ENCODE measurements at places on chromosomes 2 and 18.

- no peak for DNase-seq
Measured at GRCh38 chr18:64618390-64618789, 469.5 kb upstream of the LINC00305 start.

GRCh38 chr2:108967757-108968156, 21.3 kb downstream of the EDAR start:
- DNase-seq = no peak

DNA sequence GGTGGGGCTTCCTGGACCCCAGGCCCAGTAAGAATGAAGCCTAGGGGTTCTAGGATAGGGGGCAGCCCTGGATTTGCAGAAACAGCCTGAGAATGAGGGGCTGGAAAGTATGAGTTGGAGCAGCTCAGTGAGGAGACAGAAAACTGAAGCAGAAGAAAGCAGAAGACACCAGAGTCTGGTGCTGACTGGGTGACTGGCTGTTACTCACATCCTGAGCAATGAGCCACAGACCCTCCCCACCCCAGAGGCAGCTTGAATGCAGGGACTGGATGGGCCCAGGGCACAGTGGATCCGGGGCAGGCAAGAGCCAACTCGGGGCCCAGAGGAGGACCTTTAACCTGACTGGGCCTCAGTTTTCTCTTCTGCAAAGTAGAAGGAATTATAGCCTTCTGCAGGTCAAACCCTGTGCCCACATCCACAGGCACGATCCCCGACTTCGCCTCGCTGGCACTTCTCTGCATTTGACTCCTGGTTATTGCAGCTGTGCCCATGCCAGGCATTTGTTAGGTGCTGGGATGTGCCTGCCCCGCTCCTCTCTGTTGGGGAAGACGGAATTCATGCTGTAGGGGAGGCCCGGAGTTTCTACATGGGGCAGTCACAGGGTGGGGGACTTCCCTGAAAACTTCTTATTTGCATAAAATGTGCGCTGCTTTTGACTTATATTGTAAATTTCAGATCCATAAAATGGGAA, 8.5 kb downstream of the STEAP3 start:
- no peak for DNase-seq

DNA sequence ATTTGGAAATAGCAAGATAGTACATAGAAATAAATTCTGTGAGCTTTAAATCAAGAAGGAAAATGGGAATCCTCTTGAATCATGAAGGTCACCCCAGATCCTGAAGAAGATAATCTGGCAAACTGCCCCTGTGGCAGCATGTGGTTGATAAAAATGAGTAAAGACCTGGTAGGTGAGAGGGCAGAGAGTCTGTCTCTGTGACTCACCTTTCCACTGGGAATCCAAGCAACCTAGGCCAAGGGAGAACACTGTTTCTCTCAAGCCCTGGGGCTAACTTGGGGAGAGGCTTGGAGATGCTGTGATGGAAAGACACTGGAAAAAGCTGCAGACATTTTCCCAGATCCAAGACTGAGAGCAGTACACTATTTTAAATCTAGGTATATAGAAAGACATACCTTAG, 185.8 kb upstream of the CNTNAP5 start:
- DNase-seq = no peak

- no peak for DNase-seq
Measured at GRCh38 chr2:227035711-227036367, 128.2 kb downstream of the COL4A4 start.

DNA sequence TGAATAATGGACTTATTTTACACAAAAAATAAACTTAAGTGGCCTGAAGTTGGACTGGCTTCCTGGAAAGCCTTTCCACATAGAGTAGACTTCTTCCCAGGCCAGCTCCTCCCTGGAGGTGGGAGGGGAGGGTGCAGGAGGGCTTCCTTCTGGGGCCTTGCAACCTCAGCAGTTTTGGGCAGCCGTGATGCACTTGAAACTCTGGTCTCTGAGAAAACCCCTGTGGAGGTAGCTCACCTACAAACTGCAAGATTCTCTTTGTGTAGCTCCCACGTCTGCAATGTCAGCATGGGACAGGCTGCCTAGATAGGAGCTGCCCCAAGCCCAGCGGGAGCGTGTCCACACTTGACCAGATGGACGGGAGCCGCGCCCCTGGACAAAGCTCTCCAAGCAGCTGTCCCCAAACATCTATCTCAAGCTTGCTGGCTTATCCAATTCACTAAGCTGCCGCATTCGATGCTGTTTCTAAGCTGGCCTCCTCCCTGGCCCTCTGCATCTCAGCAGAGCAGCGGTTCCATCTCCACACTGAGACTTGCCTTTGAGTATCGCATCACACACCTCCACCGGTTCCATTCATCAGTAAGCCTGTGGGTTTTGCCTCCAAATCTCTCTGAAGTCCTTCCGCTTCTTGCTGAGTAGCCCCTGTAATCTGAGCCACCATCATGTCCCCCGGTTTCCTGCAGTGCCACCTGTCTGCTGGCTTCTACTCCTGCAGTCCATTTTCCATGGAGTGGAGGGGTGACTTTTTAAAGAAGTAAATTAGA, 1.6 kb upstream of the LPIN1 start:
- no peak for DNase-seq

DNA sequence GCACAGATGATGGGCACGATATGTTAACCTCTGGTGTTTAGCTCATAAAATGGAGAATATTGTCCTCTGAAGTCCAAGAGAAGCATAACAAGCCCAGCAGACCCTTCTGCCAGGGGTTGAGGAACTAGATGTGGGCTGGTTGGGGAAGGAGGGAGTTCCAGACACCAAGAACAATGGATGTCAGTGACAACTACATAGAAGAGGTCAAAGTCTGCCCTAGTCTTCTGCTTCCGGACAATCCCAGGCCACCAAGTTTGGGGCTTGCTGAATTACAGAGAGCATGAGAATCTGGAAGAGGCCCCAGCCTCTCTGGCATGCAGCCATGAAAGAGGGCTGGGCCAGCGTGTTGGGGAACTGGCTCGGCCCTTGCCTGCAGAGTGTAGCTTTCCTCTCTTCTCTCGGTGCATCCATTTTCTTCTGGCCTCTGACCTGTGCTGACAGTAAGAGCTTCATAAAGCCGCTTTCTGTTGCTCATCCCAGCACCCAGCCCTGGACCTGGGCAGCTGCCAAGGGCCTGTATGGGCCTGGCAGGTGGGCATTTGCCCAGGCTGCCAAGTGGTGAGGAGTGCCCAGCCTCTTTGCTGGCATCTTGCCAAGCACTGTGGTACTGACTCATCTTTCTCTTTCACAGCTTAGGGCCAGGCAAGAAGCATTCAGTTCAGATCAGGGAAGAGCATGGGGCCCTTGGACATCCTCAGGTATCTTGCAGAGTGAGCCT, 14.6 kb upstream of the LAPTM4A start:
- no peak for DNase-seq

GRCh38 chr2:235541016-235541415, 47.2 kb downstream of the AGAP1 start:
- DNase-seq = no peak

DNA sequence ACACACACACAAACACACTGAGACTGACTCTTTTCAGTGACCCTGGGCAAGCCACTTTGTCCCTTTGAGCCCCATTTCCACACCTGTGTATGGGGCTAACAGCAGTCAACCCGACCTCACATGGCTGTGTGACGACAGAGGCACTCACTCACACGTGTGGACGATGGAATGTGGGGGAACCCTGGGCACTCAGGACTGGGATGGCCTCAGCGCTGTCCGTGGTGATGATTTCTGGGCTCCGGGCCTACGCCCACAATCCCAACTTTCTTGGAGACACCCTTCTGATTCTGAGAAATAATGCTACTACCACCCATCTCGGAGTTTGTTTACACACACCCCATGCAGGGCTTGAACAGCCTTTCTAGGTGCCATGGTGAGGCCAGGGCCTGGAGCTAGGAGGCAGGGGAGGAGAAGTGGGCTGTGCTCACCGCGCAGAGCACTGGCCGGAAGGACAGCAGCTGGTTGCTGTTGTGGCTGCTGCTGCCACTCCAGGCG, 1.5 kb downstream of the CRYBA2 start:
- DNase-seq = no peak

GRCh38 chr18:2009942-2010697, 561.2 kb downstream of the METTL4 start:
- no peak for DNase-seq

- DNase-seq = no peak
Measured at GRCh38 chr2:208042450-208042849, 17.1 kb upstream of the PLEKHM3 start.

DNA sequence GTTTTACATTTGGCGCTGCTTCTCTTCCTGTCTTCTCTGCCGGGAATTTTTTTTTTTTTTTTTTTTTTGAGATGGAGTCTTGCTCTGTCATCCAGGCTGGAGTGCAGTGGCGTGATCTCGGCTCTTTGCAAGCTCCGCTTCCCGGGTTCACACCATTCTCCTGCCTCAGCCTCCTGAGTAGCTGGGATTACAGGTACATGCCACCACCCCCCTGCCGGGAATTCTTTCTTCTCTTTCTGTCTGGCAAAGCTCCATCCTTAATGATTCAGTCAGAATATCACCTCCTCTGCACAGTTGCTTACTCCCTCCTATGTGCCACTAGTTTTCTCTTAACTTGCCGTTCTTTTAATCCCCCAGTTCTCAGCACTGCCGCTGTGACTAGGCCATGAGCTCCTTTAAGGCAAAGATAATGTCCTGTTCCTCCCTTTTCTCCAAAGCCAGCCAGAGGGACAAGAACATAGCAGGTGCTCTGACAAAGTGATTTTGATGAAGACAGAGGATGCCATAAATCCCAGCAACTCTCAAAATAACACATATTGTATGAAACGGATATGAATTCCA, 112.1 kb upstream of the LRATD1 start:
- no peak for DNase-seq

- no peak for DNase-seq
Measured at GRCh38 chr2:113370478-113371091, 66.9 kb upstream of the ZNG1B start.

DNA sequence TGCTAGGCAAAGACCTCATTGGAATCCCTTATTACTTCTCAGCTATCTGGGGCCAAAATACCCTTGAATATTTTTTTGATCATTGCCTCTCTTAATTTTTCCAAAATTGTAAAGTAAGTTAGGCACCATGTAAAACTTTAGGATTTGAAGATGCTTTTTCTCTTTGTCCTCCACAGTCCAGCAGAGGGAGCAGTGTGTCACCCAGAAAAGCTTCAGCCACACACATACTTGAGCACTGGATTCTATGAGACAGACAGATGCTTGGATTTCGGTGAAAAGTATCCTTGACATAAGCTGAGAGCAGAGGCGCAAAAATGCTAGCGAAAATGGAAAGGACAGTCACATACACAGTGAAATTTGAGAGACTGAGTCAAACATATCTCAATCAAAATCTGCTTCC, 74.7 kb upstream of the KCNJ3 start:
- peak; percentile 7 for DNase-seq

GRCh38 chr2:233250985-233251305, 528 bp upstream of the ATG16L1 start:
- no peak for DNase-seq

DNA sequence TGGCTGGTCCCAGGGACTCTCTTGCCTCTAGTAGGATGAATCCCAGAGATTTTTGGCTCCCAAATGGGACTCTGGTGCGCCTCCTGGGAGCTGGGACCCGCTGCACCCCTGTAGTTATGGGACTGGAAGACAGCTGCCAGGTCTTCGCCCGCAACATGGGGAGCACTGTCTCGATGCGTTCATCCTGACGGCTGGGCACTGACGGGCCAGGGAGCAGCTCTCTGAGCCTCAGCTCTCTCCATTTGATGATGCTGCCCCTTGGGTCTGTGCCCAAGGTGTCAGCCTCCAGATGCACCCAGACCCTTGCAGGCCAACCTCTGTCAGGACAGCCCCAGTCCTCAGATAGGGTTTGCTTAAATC, 9.3 kb upstream of the ARMC9 start:
- DNase-seq = no peak

GRCh38 chr2:177467646-177468045, 75.1 kb downstream of the AGPS start:
- no peak for DNase-seq

GRCh38 chr2:238100049-238100820, at the start of gene ESPNL:
ESPNL (plus strand) TSS chr2:238100340; CDS start chr2:238100420, 80 bp downstream.
- DNase-seq = no peak

DNA sequence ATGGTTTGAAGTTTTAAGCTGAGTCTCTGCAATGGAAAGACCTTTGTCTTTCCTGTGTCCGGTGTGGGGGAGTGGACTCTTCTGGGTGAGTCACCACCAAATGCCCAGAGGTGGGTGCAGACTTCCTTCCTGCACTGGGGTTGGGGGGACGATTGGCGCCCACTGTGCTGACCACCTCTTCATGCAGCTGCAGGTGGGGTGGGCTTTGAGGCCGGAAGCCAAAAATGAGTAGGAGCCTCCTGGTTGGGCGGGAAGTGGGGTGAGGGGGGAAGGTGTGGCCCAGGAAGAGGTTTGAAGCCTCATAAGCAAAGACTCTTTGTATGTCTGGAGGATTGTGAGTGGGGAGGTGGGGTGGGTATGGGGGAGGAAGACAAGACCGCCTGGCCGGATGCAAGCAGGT, 27.6 kb downstream of the PAX8 start:
- no peak for DNase-seq
